ENCODE measurements at places on chromosomes 7 and 10.
A peak's percentile ranks its signal among the peaks of the same experiment; 100 is the strongest.

GRCh38 chr10:78264361-78264760 is 230.7 kb downstream of the RPS24 start:
- DNase-seq = no peak

DNA sequence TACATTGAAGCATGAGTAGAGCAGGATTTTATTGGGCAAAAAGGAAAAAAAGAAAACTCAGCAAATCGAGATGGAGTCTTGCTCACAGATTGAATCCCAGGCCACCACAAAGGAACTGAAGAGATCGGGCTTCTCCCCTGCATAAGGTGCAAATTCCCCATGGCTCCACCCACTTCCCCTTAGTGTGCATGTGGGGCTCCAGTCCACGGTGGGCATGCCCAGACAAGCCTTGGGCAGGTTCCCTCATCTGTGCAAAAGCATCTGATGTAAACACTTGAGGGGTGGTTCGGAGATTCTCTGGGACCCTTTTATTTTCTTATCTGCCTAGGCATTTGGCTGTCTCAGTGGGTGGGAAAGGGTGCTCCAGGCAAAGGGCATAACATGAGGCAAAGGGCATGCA is 150.7 kb downstream of the CFTR start:
- DNase-seq = no peak

DNA sequence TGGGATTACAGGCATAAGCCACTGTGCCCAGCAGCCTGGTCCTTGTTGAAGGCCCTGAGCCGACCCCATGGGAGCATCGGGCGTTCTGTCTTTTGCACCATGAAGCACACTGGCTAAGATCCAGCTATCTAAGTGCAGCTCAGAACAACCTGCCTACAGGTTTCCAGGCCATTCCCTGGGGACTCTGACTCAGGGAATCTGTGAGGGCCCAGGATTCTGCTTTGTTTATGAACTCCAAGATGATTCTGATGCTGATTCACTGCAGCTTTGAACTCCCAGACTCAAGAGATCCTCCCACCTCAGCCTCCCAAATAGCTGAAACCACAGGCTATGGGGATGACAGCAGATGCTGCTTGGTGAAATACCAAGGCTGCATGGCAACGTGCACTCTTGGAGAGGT is 30.2 kb downstream of the NPTX2 start:
- DNase-seq = no peak

DNA sequence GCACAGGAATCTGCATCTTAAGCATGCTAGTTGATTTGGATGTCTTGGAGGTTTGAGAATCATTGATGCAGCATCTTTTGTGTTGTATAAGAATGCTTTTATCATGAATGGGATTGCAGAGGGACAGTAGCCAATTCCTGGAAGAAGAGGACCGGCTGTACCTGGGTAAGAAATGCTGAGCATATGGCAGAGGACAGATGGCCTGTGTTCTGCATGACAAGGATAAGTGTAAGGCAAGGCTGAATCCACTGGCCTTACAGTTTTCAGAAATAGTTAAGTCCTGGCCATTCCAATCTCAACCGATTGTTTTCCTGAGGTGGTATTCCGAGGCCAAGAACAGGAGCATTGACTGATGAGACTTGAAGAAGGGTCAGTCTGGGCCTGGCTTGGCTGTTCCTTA is 24.4 kb upstream of the KBTBD2 start:
- DNase-seq = no peak

GRCh38 chr7:35967366-35968139 is 166.7 kb downstream of the SEPTIN7 start:
- DNase-seq = no peak

DNA sequence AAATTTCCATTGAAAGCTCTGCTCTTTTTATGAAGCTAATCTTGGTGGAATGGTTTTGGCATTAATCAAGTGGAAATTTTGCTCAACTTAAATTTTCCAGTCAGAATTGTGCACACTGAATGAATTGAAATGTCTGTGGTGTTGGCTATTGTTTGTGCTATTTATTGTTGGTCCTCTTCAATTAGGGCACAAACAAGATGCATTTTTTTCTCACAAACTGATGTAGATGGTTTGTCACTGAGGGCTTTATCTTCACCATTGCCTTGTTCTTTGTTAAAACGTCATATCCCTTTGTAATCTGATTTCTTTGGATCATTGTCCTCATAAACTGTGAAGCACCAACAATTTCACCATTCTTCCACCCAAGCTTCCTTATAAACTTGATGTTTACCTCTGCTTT is 152.1 kb upstream of the RHOBTB1 start:
- no peak for DNase-seq

DNA sequence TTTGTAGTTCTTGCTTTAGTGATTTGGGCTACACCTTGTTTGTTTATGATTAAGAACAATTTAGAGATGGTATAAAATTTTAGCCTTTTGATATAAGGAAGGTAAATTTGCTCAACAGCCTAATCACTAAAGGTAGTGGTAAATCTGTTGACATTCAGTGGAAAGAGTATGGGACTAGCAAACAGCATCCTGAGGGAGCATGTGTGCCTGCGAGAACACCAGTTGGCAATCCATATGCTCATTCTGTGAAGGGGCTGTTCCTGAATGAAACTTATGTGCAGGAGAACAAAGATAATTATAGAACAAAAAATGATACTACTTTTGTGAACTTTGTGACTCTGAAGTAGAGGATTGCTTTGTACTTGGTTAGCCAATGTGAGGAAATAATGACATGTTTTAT is 44.0 kb downstream of the CAPZA2 start:
- DNase-seq = no peak

DNA sequence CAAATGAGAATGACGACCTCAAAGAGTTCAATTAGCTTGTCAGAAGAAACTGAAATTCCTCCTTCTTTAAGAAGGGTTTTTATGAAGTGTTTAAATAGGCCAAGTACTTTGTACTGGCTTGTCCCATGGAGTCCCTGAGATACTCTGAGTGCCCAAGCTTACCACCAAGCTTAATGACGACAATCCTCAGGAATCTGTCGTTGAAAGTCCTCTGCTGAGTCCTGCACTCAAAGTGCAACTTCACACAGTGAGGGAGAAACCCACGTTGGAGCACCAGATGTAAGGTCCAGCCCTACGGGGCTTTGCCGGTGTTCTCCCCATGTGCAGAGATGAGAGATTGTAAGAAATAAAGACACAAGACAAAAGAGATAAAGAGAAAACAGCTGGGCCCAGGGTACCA is 42.8 kb upstream of the AKR1C2 start:
- DNase-seq = no peak

- no peak for DNase-seq
Measured at GRCh38 chr7:156156734-156157408, 344.6 kb upstream of the SHH start.

- peak; percentile 26 for DNase-seq
Measured at GRCh38 chr10:75111907-75112679, 637 bp downstream of the SAMD8 start.

DNA sequence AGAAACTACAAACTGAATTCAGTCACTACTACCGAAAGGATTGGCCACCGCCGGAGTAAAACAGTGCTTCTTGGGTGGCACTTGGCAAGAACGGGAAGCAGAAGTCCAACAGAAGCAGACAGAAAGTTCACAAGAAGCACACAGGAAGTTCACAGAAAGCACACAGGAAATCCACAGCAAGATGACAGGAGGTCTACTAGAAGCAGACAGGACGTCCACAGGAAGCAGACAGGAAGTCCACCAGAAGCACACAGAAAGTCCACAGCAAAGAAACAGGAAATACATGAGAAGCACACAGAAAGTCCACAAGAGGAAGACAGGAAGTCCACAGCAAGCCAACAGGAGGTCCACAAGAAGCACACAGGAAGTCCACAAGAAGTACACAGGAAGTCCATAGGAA is 399.2 kb upstream of the AUTS2 start:
- DNase-seq = no peak

DNA sequence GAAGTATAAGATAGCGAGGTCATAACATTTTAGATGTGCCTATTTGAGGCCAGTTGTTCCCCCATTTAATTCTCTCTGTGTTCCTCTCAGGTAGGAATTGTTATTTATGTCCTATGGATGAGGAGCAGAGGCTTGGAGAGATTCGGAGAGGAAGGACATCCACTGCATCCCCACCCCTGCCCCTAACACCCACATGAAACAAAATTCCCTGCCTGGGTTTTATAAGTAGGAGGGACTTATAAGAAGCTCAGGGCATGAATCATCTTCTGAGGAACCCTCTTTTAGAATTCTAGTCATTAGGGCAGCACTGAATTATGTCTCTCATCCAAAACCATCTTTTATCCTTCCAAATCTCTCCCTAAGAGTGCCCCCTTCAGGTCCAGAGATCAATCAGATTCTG is 5.0 kb downstream of the CHAT start:
- no peak for DNase-seq

GRCh38 chr7:157784041-157784835 is 447.4 kb downstream of the DNAJB6 start:
- DNase-seq = no peak

DNA sequence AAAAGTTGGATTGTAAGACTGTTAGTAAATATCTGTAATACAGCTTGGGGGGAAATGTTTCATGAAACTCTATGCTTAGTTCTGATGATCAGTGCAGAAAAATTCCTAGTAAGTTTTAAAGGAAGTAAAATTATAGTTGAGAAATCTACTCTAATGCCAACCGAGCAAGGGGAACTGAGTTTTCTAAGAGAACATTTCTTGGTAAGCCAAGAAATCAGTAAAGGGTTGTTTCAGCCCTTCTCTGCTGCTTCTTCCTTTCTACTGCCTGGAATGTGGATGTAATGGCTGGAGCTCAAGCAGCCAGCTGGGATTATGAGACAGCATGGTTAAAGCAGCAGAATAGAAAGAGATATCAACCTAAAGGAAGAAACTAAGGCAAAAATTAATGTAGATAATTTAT is 15.9 kb upstream of the AKR1B1 start:
- DNase-seq = no peak

- no peak for DNase-seq
Measured at GRCh38 chr7:101521430-101521925, 107.6 kb downstream of the MYL10 start.

GRCh38 chr10:43268491-43268890 is 1.6 kb upstream of the RASGEF1A start:
- no peak for DNase-seq

- no peak for DNase-seq
Measured at GRCh38 chr7:100087055-100087750, 1.6 kb upstream of the COPS6 start.

DNA sequence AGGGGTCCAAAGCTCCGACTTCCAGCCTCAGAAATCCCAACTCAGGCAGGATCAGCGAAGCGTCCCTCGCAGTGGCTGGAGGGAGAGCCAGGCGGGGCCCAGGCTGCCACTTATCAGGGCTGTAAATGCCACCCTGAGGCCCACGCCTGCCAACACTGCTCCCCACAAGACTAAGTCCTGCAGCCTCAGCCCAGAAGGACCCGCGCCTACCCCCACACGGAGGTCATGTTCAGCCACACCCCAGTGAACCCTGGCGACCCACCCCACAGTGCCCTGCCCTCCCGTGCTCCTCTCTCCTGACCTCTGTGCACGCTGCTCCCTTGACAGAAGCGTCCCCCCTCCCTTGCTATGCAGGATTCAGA is 3.2 kb downstream of the PSMG3 start:
- DNase-seq = no peak

GRCh38 chr10:55019439-55019838 is 218.4 kb upstream of the PCDH15 start:
- no peak for DNase-seq

GRCh38 chr10:124745673-124746072 is 1.5 kb upstream of the FAM53B start:
- DNase-seq = no peak

DNA sequence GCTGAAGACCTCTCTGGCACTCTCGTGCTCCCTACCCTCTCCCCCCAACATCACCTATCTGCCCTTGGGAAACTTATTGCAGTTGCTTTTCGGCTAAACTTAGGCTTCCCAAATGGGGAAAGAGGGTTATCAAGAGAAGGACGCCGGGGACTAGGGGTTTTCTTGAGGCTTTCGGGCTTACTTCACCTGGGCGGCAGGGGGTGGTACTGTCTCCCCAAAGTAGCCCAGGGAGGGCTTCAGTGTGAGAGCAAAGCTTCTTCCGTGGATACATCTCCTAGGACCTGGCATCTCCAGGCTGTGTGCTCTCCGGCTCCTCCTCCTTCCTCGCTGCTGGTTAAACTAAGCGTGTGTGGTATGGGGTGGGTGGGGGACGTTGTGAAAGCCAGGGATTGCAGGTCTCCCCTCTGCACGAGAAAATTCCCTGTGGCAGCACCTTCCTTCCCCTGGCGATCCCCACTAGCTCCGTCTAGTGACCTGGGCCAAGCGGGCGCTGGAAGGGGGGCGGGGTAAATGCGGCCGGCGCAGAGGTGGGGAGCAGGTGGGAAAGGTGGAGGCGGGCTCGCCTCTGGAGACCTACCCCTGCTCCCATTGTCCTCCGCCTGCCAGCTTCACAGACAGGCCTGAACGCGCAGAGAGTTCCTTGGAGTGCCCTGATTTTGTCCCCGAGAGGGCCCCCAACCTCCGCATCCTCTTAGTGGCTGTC is 1.1 kb downstream of the PLXDC2 start:
- DNase-seq = no peak

GRCh38 chr10:34236931-34237330 is 578.2 kb downstream of the PARD3 start:
- DNase-seq = no peak

GRCh38 chr10:68878496-68878895 is 22.6 kb upstream of the DDX50 start:
- DNase-seq = no peak

- no peak for DNase-seq
Measured at GRCh38 chr7:128231021-128231420, 10.1 kb upstream of the LEP start.

DNA sequence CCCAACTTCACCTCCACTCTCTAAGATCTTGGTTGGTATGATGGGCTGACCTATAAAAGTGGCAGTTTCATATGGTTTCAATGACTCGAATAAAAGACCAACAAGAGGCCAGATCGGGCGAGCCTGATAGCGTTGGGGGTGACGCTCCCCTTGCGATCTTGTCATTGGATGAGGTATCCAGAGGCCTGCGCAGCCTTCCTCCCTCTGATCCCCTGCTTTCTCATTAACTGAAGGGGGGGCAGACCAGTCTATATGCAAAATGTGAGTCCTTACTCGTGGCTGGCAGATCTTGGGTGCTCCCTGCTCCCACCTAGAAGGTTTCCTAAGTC is 937 bp upstream of the COBL start:
- no peak for DNase-seq

- no peak for DNase-seq
Measured at GRCh38 chr7:41700044-41700471, 2.8 kb downstream of the INHBA start.

- DNase-seq = no peak
Measured at GRCh38 chr10:97842656-97843280, 6.9 kb upstream of the GOLGA7B start.

GRCh38 chr7:98211676-98212531 is 665 bp downstream of the BHLHA15 start:
- DNase-seq = no peak

All from stimulated activated CD4-positive, alpha-beta T cell treated with anti-CD3 and anti-CD28 coated beads, Interleukin-1b, Interleukin-23, amount 100 ng/mL, for 4 hours (primary cell).